Activated CD4-positive, alpha-beta memory T cell treated with anti-CD3 and anti-CD28 coated beads, Interleukin-2, amount 10 ng/mL, durations not matched to agents 7 days and 5 days (primary cell): ENCODE measurements at places on chromosomes 5 and 9. TPM values are rescaled to one million over a fixed set of nuclear protein-coding genes. Genes with fewer than 3 reads are reported as not detected.
A peak's percentile ranks its signal among the peaks of the same experiment; 100 is the strongest.

- no peaks in the 10 kb centered on the region for H3K27me3 ChIP-seq
- DNase-seq = no peak
- H3K4me3 ChIP-seq = no peak overlapping the region
Measured at GRCh38 chr5:171542525-171543140, 123.2 kb downstream of the FGF18 start.

GRCh38 chr9:123453831-123454321, 97.9 kb downstream of the CRB2 start:
- H3K27me3 ChIP-seq = no peaks in the 10 kb centered on the region
- no peak overlapping the region for H3K27ac ChIP-seq
- no peaks in the 10 kb centered on the region for H3K36me3 ChIP-seq
- no peak overlapping the region for H3K4me3 ChIP-seq
- no peak for DNase-seq

PCAT7 gene
- total RNA-seq = not detected

DNA sequence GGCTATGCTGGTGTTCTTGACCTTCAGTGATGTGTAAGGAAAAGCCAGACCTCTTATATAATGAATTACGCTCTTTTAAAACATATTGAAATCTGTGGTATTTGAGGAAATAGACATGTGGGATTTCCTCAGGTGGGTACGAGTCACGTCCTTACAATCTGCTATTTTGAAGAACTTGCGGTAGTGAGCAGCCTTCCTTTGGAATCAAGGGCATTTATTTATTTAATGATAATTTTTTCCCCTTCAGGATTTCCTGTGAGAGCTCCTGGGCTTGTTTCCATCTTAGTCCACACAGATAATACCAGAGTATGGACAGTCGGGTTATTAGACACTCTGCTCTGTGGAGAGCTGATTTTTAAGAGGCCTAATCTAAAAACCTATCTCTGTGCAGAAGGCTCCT, 167.9 kb downstream of the ARHGEF28 start:
- no peak overlapping the region for H3K27ac ChIP-seq
- peaks cover 9% of the 10 kb centered on the region for H3K4me1 ChIP-seq
- no peak for DNase-seq
- H3K27me3 ChIP-seq = peaks cover 33% of the 10 kb centered on the region

GRCh38 chr5:73728493-73729273, 102.7 kb downstream of the ARHGEF28 start:
- H3K4me3 ChIP-seq = no peak overlapping the region
- no peak for DNase-seq
- H3K4me1 ChIP-seq = no peaks in the 10 kb centered on the region
- no peak overlapping the region for H3K27ac ChIP-seq
- no peaks in the 10 kb centered on the region for H3K36me3 ChIP-seq

GRCh38 chr9:92954049-92954861, 6.9 kb downstream of the FGD3 start:
- H3K36me3 ChIP-seq = no peaks in the 10 kb centered on the region
- peak overlapping the region; percentile 63 for H3K4me3 ChIP-seq
- no peaks in the 10 kb centered on the region for H3K27me3 ChIP-seq
- H3K4me1 ChIP-seq = peaks cover 71% of the 10 kb centered on the region

GRCh38 chr5:54895816-54896341, 89.5 kb downstream of the ESM1 start:
- no peak for DNase-seq
- no peak overlapping the region for H3K27ac ChIP-seq
- peaks cover 5% of the 10 kb centered on the region for H3K4me1 ChIP-seq
- H3K4me3 ChIP-seq = peak overlapping the region; percentile 11
- no peaks in the 10 kb centered on the region for H3K36me3 ChIP-seq
- H3K27me3 ChIP-seq = peaks cover 66% of the 10 kb centered on the region

DNA sequence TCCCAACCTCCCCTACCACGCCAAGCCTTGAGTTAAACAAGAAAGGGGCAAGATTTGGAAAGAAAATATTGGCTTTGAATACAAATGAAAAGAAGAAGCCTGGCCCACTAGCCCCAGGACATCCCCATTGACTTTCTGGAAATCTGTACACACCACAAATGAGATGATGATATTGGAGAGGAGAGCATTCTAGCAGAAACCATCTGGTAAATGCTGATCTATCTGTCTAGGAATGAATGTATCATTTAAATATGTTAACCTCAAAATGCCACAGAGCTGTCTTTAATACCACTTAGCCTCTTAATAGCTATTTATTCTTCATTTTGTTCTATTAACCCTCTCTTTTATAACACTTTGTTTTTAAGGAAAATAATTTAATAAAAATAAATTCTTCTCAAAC, 270.2 kb upstream of the PDE4D start:
- no peaks in the 10 kb centered on the region for H3K36me3 ChIP-seq
- no peaks in the 10 kb centered on the region for H3K4me1 ChIP-seq
- H3K27me3 ChIP-seq = no peaks in the 10 kb centered on the region
- DNase-seq = no peak
- H3K27ac ChIP-seq = no peak overlapping the region
- H3K4me3 ChIP-seq = no peak overlapping the region

DNA sequence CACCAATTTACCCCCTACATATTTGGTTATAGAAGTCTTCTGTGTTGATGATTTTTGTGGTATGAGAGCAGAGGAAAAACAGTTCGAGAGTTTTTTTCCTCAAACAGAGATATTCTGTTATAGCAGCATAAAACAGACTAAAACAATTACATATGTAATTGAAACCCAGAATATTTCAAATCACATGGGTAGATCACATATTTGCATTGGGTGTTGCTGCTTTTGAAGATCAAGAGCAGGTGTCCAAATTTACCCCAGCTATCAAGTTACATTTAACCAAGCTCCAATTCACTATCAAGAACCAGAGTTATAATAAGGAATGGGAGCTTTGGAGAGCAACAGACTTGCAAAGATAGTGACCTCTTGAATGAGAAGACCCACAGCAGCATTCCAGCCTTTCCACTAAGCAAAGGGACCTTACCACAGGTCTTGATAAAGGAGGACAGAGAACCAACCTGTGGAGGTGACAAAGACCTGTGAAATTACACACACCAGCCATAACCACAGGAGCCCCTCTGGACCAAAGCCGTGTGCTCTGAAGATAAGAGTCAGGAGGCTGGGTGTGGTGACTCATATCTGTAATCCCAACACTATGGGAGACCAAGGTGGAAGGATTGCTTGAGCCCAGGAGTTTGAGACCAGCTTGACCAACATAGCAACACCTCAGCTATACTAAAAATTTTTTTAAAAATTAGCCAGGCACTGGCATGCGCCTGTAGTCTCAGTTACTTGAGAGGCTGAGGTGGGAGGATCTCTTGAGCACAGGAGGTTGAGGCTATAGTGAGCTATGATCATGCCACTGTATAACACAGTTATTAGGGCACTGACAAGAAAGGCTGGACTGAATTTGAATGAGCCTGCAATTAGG, 4.0 kb upstream of the CCL28 start:
- no peak overlapping the region for H3K4me3 ChIP-seq
- no peaks in the 10 kb centered on the region for H3K36me3 ChIP-seq
- no peak for DNase-seq
- H3K27me3 ChIP-seq = peaks cover 4% of the 10 kb centered on the region
- no peaks in the 10 kb centered on the region for H3K4me1 ChIP-seq

SDHA gene
- total RNA-seq = 150 TPM

- H3K27ac ChIP-seq = no peak overlapping the region
- no peak for DNase-seq
- no peaks in the 10 kb centered on the region for H3K4me1 ChIP-seq
- H3K27me3 ChIP-seq = no peaks in the 10 kb centered on the region
- no peaks in the 10 kb centered on the region for H3K36me3 ChIP-seq
Measured at GRCh38 chr9:23841304-23841703, 15.3 kb upstream of the ELAVL2 start.

GRCh38 chr5:148176480-148176879, 8.1 kb downstream of the SPINK14 start:
- H3K4me1 ChIP-seq = no peaks in the 10 kb centered on the region
- peaks cover 14% of the 10 kb centered on the region for H3K27me3 ChIP-seq
- H3K27ac ChIP-seq = no peak overlapping the region

GRCh38 chr9:121143771-121144170, 57.9 kb downstream of the RAB14 start:
- H3K4me3 ChIP-seq = no peak overlapping the region
- H3K27me3 ChIP-seq = no peaks in the 10 kb centered on the region
- peaks cover 14% of the 10 kb centered on the region for H3K4me1 ChIP-seq
- H3K36me3 ChIP-seq = peaks cover 86% of the 10 kb centered on the region
- H3K27ac ChIP-seq = no peak overlapping the region
- DNase-seq = no peak

- no peaks in the 10 kb centered on the region for H3K4me1 ChIP-seq
- H3K4me3 ChIP-seq = no peak overlapping the region
- H3K27ac ChIP-seq = no peak overlapping the region
- H3K27me3 ChIP-seq = no peaks in the 10 kb centered on the region
Measured at GRCh38 chr9:2231829-2232228, 216.7 kb downstream of the SMARCA2 start.

CDHR2 gene
- 2.3 TPM for total RNA-seq

DNA sequence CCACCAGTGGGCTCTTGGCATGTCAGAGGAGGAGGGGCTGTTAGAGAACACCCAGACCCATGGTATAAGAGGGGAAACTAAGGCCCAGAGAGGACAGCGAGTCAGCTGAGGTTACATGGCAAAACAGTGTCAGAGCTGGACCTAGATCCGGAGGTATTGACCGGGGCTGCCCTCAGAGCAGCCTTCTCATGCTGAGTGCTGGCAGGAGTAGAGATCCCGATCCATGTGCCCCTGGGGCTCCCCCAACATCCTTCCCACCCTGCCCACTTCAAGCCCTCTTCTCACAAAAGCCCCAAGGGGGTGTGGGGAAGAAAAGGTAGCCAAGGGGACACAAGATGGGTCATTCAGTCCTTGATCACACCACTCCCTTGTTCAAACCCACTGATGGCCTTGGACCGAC, 19.9 kb downstream of the CSF1R start:
- no peak overlapping the region for H3K4me3 ChIP-seq
- no peak for DNase-seq
- H3K4me1 ChIP-seq = peaks cover 31% of the 10 kb centered on the region
- no peak overlapping the region for H3K27ac ChIP-seq
- peaks cover 2% of the 10 kb centered on the region for H3K36me3 ChIP-seq

GRCh38 chr5:132905938-132906337, 32.5 kb downstream of the LEAP2 start:
- no peak for DNase-seq
- no peaks in the 10 kb centered on the region for H3K4me1 ChIP-seq
- no peaks in the 10 kb centered on the region for H3K27me3 ChIP-seq
- H3K36me3 ChIP-seq = peaks cover 22% of the 10 kb centered on the region

DNA sequence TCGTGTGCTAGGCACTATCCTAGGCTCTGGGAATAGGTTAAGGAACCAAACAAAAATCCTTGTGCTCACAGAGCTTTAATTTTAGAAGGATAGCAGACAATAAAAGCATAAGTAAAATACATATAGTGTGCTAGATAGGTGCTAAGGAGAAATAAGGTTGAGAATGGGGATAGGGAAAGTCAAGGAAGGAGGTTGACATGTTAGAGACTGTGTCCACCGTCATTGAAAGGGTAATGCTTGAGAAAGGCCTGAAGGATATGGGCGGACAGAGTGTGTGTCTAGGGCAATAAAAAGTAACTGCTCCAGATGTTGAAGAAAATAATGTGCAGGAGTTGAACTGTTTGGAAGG, 482 bp upstream of the TDRD7 start:
- H3K27me3 ChIP-seq = peaks cover 38% of the 10 kb centered on the region
- H3K4me3 ChIP-seq = peak overlapping the region; percentile 84
- H3K36me3 ChIP-seq = peaks cover 14% of the 10 kb centered on the region
- peak overlapping the region; percentile 68 for H3K27ac ChIP-seq
- H3K4me1 ChIP-seq = peaks cover 28% of the 10 kb centered on the region

ZNF879 gene
- total RNA-seq = 4.7 TPM

DNA sequence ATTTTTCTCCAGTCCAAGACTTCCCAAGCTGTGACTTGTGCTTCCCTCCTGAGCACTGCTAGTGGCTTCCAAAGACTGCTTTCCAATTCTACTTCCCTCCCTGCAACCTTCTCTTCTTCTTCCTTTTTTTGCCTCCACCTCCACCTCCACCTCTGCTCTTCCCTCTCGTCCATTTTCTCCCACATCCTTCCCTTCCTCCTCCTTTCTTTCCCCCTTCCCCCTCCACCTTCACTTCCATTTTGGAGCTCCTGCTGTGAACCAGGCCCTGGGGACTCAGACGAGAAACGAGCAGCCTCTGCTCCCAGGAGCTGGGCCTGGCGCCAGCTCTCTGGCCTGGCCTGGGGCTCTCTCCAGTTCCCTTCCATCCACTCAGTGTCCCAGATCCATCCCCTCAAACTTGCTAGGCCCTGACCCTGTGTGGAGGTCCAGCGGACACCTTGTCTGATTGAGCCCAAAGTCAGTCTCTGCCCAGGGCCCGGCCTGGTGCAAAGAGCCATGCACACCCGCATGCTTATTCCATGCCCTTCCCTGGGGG, 5.6 kb downstream of the GADD45G start:
- H3K4me1 ChIP-seq = peaks cover 32% of the 10 kb centered on the region
- no peak for DNase-seq
- peaks cover 21% of the 10 kb centered on the region for H3K36me3 ChIP-seq
- peaks cover 20% of the 10 kb centered on the region for H3K27me3 ChIP-seq
- H3K4me3 ChIP-seq = no peak overlapping the region

DNA sequence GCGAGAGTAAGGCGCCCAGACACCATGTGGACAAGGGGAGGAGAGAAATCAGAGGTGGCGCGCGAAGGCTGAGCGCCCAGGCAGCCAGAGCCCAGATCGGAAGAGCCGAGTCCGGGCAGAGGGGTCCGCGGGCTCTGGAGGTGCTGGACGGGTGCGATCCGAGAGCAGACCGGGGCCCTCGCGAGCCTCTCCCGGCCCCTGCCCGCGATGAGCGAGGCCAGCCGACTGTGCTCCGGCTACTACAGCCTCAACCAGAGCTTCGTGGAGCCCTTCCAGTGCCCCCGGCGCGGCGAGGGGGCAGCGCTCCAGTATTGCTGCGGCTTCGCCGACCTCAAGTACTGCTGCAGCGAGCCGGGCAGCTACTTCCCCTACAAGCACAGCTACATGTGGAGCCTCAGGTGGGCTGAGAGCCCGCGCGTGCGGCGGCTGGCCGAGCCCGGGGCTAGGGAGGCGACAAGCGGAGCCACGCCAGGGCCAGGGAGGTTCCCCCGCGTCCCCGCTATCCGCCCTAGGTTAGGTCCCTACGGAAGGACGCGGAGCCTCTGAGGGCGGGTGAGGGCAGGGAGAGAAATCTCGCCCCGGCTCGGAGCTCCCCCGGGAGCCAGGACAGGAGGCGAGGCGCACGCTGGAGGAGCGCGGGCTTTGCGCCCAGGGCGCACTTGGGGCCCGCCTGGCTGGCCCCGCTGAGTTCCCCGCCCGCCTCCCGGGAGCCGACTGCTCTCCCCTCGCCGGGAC, at the start of gene SHISAL2B:
Gene SHISAL2B (plus strand): TSS at position 87 of the 735 bp plus-strand sequence. CDS start 121 bp downstream, at position 208.
- H3K36me3 ChIP-seq = no peaks in the 10 kb centered on the region
- H3K27me3 ChIP-seq = peaks cover 51% of the 10 kb centered on the region
- peaks cover 5% of the 10 kb centered on the region for H3K4me1 ChIP-seq
- no peak for DNase-seq
- no peak within 1 kb of the TSS for H3K27ac ChIP-seq

PLAC8L1 gene
- 0.50 TPM for total RNA-seq

PDE8B gene
- not detected for total RNA-seq

GRCh38 chr9:35691334-35691650, 1.6 kb upstream of the TPM2 start:
- DNase-seq = no peak
- H3K4me1 ChIP-seq = peaks cover 24% of the 10 kb centered on the region
- peak overlapping the region; percentile 21 for H3K27ac ChIP-seq
- H3K36me3 ChIP-seq = peaks cover 1% of the 10 kb centered on the region
- no peaks in the 10 kb centered on the region for H3K27me3 ChIP-seq

GRCh38 chr5:138159666-138160065, 18.8 kb downstream of the BRD8 start:
- DNase-seq = no peak
- no peaks in the 10 kb centered on the region for H3K27me3 ChIP-seq
- H3K27ac ChIP-seq = no peak overlapping the region
- no peak overlapping the region for H3K4me3 ChIP-seq

MARCHF11 gene
- total RNA-seq = not detected
